Stomach (tissue), 19 donors: ENCODE measurements at places on chromosomes 5 and 9. TPM values are rescaled to one million over a fixed set of nuclear protein-coding genes. Genes with fewer than 3 reads are reported as not detected.

F2RL1 gene
- 72.9 TPM for total RNA-seq

SLC36A3 gene
- total RNA-seq = not detected

DEPDC1B gene
- 40.6 TPM for total RNA-seq

PDCD1LG2 gene
- total RNA-seq = 0.18 TPM

DNA sequence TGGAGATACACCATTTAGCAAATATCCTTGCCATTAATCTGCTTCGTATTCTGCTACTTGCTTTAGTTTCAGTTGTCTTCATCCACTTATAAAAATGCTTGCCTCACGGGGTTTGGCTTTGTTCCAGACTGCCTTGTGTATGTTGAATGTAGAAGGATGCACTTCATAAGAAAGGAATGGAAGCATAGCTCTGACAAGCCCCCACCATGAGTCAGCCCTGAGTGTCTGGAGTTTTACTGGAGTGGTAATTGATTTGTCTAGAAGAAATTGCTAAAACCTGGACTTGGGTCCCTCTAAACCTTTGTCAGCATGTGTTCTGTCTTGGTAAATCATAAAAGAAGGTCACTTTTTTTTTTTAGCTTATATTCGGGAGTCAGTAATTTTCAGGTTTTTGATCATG is 4.6 kb downstream of the TEX48 start:
- H3K36me3 ChIP-seq = no peaks in the 10 kb centered on the region
- H3K4me3 ChIP-seq = no peak overlapping the region
- no peak overlapping the region for H3K27ac ChIP-seq
- peak; percentile 44 for DNase-seq
- H3K4me1 ChIP-seq = peaks cover 11% of the 10 kb centered on the region

GRCh38 chr5:137891849-137892248 is 2.6 kb downstream of the PKD2L2 start:
- no peak for DNase-seq
- H3K27ac ChIP-seq = no peak overlapping the region
- H3K36me3 ChIP-seq = no peaks in the 10 kb centered on the region
- peaks cover 4% of the 10 kb centered on the region for H3K4me1 ChIP-seq
- H3K27me3 ChIP-seq = no peaks in the 10 kb centered on the region

DNA sequence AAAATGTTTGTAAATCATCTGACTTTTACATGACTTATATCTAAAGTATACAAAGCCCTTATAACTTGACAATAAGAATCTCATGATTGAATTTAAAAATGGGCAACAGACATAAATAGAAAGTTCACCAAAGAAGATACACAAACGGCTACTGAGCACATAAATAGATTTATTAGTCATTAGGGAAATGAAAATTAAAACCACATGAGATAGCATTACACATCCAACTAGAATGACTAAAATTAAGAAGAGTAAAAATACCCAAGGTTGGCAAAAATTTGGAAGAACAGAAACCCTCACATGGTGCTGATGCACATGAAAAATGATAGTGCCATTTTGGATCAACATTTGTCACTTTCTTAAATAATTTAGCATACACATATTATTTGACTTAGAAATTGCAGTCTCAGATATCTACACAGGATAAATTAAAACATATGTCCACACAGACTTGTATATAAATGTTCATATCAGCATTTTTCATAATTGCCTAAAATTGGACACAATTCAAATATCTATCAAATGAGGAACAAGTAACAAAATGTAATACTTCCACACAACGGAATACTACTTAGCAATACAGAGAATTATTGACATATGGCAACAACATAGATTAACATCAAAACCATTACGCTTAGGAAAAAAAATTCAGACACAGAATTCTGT is 359.1 kb upstream of the DAB2 start:
- no peaks in the 10 kb centered on the region for H3K27me3 ChIP-seq
- no peak for DNase-seq
- H3K4me1 ChIP-seq = no peaks in the 10 kb centered on the region
- no peak overlapping the region for H3K27ac ChIP-seq
- no peaks in the 10 kb centered on the region for H3K36me3 ChIP-seq
